Globus pallidus (tissue), 1 donor: ENCODE measurements at places on chromosomes 12 and 14.
A peak's percentile ranks its signal among the peaks of the same experiment; 100 is the strongest.

DNA sequence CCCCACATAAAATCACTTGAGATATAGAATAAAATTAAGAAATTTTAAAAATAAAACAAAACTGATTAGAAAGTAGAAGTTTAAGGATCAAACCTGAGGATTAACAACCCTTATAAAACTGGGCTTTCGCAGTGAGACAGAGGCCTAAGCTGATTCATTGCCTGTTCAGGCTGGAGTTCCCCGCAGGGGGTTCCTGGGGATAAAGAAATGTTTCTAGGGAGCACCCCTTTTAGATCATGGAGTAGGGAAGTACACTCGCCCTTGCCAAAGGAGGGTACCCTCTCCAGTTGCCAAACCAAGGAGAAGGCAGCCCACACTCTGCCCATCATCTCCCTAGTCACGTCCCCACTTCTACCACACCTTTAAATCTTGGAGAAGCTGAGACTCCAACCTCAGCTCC, 6.8 kb downstream of the GLIPR1 start:
- DNase-seq, result no peak

DNA sequence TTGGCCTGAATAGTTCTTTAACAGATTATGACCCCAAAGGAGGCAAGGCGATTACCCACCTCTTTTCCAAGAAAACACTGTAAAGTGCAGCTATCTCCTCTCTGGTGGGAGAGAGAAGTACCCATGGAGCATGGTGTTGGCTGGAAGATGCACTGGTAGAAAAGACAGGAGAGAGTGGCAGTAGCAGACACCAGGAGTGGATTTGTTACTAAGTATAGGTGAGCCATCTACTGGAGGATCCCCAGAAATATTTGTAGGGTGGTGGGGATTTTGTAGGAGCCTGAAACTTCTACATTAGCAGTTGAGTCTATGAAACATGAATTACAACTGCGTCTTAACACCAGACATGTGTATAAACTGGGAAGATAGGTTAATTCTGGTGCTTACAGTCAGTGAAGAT, 148.0 kb downstream of the SLC38A4 start:
- no peak for DNase-seq

- DNase-seq, result no peak
These were observed 34.8 kb downstream of the DUSP16 start for GRCh38 chr12:12527820-12528296.

DNA sequence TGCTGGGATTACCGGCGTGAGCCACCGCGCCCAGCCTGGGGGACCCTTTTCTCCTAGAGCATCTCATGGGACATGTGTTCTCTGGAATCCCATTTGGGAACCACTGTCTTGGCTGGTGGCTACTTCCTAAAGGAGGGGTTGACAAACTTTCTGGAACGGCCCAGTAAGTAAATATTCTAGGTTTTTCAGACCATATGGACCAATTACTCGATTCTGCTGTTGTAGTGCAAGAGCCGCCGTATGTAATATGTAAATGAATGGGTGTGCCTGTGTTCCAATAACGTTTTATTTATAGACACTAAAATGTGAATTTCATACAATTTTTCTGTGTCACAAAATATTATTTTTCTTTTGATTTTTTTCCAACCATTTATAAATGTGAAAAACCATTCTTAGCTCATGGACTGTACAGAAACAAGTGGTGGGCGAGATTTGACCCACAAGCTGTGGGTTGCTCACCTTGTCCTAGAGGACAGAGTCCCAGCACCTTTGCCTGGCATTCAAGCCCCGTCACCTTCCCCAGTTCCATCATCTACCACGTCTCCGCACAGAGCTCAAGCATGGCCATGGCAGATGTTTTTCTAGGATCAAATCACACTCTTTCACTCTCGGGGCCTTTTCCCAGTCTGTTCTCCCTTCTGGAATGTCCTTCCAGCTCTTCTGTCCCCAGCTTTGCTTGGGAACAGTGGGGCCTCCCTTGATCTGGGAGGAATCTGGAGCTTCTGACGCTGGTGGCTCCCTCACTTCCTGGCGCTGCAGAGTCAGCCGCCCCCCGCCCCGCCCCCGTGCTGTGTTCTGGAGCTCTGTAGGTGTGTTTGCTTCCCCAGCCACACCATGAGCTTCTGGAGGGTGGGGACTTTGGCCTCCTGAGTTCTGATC, 17.9 kb upstream of the RCOR1 start:
- DNase-seq, result no peak

GRCh38 chr14:68418174-68419118, 374.4 kb downstream of the ZFP36L1 start:
- no peak for DNase-seq

GRCh38 chr14:101707068-101707842, 54.3 kb upstream of the PPP2R5C start:
- peak; percentile 68 for DNase-seq

DNA sequence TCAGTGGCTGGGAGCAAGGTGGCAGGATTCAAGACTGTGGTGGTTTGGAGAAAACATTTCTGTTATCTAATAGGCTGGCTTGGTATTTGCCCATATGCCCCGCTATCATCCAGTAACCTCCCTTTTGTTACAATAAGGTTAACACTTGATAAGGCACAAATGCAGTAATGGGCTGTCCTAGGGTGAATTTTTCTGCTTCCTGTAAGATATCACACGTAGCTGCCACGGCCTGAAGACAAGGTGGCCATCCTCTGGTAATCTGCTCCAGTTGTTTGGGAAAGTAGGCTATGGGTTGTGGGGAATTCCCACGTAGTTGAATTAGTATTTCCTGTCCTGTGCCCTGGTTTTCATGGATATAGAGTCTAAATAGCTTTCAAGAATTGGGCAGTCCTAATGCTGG, 23.1 kb downstream of the ANG start:
- no peak for DNase-seq

- no peak for DNase-seq
These were observed 897.8 kb downstream of the LRFN5 start for GRCh38 chr14:42504433-42504832.

DNA sequence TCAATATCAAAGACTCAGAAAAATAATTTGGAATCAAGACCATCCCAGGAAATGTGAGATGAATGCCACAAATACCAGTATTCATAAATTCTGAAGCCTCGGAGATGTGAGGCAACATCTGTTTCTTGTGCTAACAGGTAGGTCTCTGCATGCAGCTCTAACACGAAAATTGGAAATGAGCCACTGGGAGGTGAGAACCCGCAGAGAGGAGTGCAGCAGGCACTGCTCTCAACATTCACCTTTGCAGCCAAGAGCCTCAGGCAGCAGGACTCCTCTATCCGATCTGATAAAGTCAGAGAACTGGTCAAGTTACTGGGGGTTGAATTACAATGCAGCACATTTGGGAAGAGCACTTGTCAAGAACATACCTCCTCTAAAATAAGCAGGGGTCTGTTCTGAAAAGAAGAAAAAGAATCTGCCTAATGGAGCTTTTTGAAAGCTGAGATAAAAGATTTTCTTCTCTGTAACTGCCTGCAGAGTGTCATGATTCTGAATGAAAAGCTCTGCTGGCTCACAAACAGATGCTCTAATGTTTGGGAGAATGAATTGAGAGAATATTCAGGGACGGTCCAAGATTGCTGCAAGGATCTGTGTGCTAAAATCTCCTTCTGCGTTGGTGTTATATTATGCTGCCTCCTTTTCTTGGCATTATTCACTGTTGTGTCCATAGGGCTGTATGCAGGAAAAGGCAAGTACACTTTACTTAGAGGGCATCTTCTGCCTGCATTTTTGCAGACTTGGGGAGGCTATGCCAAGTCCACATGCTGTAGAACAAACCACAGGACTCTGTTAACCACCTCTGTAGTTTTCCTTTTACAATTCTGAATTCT, 209.6 kb upstream of the KRR1 start:
- peak; percentile 38 for DNase-seq

DNA sequence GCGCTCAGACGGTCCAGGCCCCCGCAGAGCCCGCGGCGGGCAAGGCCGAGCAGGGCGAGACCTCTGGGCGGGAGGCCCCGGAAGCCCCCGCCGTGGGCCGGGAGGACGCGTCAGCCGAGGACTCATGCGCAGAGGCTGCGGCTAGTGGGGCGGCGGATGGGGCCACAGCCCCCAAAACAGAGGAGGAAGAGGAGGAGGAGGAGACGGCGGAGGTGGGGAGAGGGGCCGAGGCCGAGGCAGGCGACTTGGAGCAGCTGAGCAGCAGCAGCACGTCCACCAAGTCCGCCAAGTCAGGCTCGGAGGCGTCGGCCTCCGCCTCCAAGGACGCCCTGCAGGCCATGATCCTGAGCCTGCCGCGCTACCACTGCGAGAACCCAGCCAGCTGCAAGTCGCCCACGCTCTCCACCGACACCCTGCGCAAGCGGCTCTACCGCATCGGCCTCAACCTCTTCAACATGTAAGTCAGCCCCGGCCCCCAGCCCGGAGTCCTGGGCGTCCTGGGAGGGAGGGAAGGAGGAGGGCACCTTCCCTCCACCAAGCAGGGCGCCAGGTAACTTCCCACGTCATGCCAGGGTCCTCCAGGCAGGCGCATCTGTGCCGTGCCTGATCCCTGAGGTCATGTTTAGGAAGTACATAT, 72.4 kb downstream of the IQSEC3 start:
- DNase-seq, result no peak

DNA sequence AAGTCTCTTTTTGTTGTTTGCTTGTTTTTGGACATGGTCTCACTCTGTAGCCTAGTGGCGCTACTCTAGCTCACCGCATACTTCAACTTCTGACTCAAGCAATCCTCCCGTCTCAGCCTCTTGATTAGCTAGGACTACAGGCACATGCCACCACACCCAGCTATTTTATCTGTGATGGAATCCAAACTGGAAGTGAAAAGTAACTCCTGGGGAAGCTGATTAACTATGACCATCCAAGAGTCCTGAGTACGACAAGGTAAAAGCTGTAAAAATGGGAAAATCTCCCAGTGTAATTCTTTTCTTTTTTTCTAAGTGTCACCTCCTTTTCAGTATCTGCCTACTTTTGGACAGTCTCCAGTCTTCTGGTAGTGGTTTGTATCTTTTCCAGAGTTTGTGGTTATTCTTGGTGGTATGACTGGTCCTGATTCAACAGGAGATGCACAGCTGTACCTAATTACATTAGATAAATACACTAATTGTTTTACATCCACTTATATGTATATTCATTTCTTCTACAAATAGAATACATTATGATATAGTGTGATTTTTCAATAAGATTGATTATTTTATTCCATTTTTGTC, 97.8 kb downstream of the SLC6A15 start:
- DNase-seq, result no peak

GRCh38 chr14:55359307-55359706, 52.3 kb downstream of the ATG14 start:
- DNase-seq, result no peak

DNA sequence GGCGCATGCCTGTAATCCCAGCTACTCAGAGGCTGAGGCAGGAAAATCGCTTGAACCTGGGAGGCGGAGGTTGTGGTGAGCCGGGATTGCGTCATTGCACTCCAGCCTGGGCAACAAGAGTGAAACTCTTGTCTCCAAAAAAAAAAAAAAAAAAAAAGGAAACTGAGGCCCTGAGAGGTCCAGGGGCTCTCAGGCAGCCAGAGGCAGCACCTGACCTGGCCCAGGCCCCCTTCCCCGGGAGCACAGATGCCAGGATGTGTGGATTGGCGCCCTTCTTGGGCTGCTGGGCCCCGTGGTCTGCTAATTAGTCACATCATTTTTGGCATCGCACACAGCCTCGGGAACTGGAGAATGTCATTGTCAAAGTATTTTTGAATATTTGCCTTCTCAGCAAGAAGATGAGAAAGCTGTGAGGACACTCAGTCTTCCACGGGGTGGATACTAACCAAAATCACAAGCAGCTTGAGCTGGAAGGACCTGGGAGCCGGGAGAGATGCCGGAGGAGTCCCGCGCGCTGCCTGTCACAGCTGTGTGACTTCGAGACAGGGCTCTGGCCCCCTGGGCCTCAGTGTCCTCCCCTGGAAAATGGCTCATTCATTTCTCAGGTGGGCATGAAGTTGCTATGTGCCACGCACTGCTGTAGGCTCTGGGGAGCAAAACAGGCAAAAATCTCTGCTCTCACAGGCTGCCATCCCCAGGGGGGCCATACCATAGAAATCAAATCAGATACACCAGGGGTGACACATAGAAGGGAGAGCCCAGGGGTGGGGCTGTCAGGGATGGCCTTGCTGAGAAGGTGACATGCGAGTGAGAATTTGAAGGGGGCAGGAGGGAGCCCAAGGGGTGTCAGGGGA, 12.5 kb upstream of the RCOR1 start:
- DNase-seq, result no peak

- no peak for DNase-seq
These were observed 136.3 kb downstream of the DYRK2 start for GRCh38 chr12:67784831-67785230.

DNA sequence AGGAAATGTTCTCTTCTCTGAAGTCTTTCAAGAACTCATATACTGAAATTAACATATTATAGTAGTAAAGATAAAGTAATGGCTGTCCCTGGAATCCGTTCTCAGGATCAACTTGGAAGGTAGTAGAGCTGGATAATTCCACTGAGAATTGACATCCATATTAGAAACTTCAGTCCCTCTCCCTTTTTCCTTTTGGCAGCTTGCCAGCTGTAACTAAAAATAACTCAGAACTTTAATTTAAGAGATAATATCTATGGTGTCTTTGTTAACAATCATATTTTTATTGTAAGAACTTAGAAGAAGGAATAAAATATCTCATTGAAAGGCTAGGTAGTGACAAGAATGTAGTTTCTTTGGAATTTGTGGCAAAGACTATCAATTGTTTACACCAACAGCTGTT, 61.4 kb upstream of the PLEKHA5 start:
- no peak for DNase-seq

GRCh38 chr12:81216739-81217138, 138.9 kb downstream of the ACSS3 start:
- DNase-seq, result no peak

DNA sequence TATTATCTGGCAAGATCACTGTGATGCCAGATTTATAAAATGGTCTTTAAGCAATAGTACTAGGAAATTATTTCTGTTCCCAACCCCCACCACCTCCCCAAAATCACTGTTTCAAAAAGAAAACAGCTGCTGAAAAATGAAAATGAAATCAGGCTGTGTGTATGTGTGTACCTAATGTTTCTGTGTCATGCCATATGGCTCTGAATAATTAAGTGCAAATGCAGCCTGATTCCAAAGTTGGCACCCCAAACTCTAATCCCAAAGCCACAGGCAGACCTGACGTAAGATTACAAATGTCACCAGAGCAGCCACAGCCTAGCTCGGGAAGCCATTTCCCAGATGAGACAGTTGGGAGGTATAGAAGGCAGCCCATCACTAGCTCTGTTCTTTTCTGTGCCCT, 175.5 kb downstream of the MED13L start:
- DNase-seq, result no peak

GRCh38 chr12:51702587-51702986, 111.6 kb downstream of the SCN8A start:
- no peak for DNase-seq

- no peak for DNase-seq
These were observed 470.0 kb downstream of the EGLN3 start for GRCh38 chr14:33480887-33481184.

DNA sequence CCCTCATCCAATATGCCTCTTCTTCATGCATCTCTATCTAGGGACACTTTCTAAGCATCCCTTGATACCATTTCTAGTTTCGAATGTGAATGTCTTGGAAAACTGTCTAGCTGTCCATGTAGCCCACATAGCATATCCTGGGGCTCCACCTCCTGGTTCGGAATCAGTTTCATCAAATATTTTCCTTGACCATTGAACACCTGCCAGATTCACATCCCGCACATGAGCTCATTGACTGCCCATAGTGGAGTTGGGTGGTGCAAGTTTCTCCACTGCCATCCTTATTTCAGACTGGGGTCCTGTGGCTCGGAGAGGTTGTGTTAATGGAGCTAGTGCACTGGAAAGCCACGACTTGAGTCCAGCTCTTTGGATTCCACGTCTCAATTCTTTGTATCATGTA, 58.6 kb upstream of the TMEM263 start:
- DNase-seq, result no peak
